ENCODE measurements at places on chromosomes 2 and 18.

DNA sequence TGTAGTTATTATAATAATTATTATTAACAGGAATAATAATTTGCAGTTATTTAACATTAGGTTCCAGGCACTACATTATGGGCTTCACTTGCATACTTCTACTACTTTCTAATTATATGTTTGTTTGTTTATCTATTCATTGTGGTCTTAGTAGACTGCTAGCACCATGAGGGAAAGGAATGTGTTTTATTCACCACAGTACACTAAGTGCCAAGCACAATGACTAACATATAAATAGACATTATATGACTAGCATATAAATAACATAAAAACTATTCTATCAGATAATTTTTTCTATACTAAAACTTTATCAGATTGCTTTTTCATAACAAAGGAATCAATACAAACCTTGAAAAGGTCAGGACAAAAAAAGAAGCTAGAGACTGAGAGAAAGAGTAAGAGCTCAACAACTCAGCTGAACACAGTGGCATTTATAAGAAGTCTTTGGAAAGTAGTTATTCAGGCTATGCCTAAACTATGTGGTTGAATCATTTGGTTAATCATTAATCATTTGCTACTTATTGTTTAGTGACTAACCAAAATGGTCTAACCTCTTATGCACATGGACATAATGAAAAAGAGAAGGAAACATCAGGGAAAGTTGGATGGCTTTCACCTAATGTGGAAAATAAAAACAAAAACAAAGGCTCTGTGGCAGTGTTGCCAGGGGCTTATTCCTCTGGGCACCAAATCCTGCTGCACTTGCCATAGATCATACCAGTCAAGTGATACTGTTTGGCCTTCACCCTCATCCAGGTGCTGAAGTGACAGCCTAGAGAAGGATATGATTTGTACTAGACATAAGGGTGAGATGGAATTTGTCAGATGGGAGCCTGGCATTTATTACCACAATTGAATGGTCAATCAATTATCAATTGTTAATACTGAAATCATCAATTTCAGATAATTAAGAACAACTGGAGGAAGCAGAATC lies 174.9 kb downstream of the ETAA1 start:
- DNase-seq: no peak

GRCh38 chr2:42978175-42978886 lies 185.9 kb upstream of the HAAO start:
- DNase-seq: no peak

DNA sequence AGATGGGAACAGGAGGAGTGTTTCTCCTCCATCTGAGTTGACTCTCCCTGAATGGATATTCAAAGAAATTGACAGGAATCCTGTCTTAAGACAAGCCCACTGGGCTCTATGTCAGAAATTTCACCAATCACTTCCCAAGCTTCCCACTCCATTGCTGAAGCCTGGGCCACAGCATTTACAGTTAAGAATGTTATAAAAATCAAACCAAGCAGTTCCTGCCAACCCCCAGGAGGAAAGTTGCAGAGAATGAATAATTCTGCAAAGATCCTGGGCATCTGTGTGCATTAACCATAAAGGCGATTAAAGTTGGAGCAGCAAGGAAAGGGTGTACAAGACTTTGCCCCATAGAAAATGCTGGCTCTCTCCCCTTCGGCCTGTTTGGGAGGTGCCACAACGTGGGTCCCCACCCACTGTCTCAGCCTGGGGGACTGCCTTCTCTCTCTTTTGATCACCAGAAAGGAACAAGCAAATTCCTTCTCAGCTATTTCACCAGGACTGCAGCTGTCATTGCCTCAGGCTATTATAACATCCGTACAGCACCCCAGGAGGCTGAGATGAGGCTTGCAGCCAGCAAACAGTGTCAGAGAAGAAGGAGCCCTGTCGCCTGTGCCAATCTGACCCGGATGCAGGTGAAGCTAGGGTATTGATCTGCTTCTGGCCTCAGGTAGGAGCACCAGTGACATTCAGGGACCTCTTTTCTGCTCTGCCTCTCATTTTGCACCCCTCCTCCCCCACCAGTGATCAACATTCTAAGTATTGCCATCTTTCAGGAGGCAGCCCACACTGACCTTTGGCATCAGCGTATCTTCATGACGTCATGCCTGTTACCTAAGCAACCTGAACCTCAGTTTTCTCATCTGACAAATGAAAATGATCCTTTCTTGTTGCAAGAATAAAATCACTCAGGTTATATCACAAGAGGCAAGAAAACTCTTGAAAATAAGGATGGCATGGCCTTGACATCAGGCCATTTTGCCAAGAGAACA lies 219.0 kb downstream of the SH3BP4 start:
- peak; percentile 35 for DNase-seq

DNA sequence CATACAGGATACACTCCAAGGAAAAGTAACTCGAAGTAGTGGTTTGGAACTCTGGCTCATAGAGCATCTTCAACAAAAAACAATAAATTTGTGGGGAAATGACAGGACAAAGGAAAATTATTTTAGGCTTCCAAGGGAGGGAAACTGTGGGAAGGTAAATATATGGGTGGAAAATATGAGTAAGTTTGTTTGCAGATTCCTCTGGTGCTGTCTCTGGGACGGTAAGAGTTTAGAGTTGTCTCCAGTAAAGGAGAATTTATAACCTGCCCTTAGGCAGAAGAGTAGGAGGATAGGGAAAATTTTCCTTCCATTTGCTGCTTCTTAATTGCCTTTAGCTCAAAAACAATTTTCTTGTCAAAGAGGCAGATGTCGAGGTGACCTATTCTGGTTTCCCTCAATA lies 19.3 kb downstream of the HNMT start:
- no peak for DNase-seq

DNA sequence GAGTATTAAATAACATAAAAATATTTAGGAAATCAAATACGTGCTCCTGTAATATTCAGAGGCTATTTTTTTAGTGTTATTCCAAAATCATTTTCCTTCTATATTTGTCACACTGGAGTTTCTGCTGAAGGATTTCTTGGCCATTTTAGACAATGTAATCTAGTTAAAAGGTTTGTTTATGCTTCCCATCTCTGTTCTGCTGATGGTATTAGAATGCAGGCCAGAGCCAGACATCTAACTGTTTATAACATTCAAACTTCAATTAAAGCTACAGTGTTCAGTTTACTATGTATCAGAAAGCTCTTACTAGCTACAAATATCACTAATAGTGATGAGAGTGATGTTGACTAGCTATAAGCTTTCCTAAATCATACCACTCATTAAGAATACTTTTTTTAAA lies 7.9 kb downstream of the MBD5 start:
- DNase-seq: no peak

GRCh38 chr2:173021939-173022371 lies 53.7 kb upstream of the MAP3K20 start:
- no peak for DNase-seq

DNA sequence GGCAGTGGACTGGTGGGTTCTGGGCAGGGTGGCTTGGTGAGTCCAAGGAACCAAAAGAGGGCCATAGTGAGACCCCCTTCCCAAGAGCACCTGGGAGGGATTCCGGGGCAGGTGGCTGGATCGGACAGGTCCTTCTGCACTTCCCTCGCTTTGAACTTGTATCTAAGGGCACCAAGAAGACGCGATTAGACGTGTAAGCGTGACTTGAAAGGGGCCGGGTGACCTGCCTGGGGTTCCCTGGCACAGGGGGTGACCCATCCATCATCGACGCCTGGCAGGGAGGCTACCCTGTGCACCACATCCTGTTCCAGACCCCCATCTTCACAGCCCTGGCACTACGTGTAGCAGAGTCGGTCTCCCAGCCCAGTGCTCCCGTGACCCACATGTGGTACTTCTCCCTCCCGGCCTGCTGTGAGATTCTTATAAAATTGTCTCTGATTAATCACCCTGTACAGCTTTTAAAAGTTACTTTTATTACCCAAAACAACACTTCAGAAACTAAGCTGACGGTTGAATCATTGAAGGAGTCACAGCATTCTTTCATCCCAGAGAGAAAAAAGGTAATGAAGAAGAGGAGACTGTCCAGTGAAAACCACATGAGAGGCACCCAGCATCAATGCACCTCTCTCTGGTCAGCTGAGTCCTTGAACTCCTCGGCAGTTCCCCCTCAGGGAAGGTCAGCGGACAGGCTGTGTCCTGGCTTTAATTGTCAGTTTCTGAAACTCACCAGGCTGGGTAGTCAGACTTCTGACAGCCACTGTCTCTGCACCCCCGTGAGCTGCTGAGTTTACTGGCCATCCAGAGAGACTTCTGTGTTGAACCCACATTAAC lies 13.0 kb downstream of the SH3BP4 start:
- DNase-seq: no peak

DNA sequence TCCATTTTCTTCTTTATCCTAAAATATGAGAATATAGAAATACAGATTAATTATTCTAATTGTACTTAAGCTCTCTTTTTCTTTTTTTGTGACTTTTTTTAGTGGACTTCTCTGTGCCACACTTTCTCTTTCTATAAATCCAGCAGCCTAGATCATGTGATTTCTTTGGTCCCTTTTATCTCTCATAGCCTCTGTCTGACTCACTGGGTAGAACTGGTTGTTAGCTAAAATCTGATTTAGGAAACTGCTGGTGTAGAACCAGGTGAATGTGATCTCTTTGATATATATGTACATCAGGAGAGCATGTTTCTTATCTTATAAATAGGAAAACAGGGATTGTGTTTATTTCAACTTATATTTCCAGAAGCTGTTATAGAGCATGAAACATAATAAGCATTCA lies 54.9 kb downstream of the VRK2 start:
- no peak for DNase-seq

Measured in iPS DF 19.7 (cell line).